ENCODE measurements at places on chromosomes 4 and X.

GRCh38 chr4:54447304-54447703 is 210.5 kb upstream of the KIT start:
- DNase-seq, result no peak

- DNase-seq, result no peak
Measured at GRCh38 chrX:82756272-82756671, 751.8 kb upstream of the POU3F4 start.

DNA sequence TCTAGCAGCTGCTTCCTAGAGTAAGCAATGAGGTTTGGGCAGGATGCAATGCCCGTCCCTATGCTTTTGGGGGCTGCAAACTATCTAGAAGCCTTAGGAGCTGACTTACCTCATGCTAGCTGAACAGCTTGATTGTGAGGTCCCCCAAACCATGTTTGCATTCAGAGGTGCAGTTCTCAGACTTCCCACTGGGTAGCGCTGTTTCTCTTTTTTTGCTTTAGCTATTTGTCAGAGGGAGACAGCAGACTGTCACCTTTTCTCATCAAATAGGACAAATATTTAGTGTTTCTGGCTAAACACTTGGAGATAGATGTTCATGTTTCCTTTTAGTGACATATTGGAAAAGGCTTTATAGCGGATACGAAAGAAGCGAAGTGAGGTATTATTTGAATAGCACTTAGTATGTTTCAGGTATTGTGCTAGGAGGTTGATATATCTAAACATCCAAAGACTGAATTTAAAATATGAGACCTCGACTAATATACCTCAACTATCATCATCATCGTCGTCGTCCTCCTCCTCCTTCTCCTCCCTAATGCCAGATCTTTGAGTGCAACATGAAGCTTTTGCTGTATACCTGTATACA is 18.7 kb upstream of the TMEM192 start:
- peak; percentile 49 for DNase-seq

DNA sequence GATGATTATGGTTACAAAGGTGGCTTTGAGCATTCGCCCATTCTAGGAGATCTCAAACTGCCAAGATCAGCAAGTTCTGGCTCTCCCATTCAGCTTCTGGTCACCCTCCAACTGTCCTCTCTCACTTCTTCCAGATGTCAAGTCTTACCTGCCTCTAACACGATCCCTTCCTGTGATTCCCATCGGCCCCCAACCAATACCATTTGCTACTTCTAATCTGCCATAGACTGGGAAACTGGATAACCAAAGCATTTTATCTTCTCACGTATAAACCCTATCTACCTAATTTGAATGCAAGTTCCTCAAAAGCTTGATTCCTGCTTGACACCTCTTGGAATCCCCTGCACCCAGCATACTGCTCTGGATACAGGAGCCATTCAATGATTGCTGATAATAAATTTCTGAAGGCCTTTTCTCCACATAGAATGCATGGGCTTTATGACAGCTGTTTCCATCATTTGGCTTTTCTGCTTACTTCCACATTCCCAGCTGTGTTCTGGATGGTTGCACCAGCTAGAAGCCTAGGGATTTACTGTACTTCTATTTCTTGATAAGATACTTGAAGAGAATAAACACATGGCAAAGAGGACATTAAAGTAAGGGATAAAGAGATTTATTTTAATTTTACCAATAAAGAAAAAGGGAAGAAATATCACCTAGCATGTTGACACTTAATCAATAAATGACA is 9.6 kb downstream of the GPC4 start:
- no peak for DNase-seq

All from hematopoietic multipotent progenitor cell (in vitro differentiated cells).